NCI-H2171 treated with DMSO at 0.1 percent for 48 hours (cell line): ENCODE measurements at places on chromosomes 7 and 10.

DNA sequence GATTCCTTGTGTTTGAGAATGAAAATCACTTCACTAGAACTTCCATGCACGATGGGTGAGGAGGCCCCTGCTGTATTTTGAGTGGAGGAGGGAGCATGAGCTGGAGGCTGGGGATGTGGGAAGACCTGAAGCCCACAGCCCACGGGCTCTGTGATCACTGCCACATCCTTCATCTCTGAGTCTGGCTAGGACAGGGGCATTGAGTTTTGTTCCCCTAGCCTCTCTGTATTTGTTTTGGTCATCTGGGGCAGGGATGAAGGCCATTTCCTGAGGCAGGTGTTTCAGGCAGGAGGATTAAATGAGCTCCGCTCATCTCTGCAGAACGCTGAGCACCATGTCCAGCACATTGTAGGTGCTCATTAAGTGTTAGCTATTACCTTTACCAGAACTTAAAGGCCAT lies 293.6 kb downstream of the GLRX3 start:
- DNase-seq: no peak

DNA sequence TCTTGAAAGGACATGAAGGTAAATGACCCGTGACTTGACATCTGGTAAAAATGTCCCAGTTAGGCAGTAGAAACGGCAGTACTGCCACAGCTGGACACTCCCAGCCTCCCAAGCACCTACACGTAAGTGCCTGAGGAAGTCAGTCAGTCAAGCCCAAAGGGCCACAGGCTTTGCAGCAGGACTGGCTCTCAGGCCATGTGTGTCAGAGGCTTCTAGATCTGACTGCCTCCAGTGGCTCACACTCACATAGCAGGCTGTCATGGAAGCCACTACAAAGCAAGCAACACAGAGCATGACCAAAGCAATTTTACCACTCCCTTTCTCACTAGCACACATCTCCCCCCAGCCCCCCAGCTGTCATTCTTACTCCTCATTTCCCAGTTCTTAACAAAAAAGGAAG lies 17.8 kb upstream of the CCNJ start:
- DNase-seq: peak; percentile 4

GRCh38 chr10:68334672-68335467 lies 2.1 kb upstream of the PBLD start:
- DNase-seq: no peak

DNA sequence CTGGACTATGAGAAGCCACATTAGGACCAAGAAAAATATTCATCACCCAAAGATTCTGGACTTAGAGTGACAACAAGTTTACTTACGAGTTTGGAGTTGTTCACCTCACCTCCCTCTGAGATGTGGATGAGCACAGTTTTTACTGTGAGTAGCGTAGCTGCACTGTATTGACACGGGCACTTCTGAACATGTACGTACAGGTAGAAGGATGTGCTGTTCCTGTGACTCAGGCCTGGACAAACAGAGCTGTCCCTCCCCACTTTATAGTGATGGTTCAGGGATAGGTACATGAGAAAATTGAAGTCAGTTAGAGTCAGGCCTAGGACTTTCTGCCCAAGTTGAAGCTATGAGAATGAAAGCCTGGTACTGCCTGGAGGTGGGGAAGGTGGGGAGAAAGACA lies 80.9 kb upstream of the DYNC1I1 start:
- no peak for DNase-seq

DNA sequence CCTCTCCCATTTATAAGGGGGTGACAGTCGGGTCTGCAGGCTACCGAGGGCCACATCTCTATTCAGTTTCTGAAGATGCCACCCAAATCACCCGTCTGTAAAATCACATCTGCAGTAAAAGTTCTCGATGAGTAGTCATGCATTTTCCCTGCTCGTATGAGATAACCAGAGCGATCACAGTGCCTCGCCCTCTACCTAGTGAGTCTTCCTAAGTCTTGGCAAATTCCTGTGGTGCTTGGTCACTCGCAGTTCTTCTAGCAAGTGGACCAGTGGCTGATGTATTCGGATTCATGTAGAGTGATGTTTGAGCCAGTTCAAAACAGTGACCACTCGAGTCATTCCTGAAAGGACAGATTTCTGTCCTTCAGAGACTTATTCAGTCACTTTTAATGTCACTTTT lies 44.9 kb downstream of the INSYN2A start:
- no peak for DNase-seq

DNA sequence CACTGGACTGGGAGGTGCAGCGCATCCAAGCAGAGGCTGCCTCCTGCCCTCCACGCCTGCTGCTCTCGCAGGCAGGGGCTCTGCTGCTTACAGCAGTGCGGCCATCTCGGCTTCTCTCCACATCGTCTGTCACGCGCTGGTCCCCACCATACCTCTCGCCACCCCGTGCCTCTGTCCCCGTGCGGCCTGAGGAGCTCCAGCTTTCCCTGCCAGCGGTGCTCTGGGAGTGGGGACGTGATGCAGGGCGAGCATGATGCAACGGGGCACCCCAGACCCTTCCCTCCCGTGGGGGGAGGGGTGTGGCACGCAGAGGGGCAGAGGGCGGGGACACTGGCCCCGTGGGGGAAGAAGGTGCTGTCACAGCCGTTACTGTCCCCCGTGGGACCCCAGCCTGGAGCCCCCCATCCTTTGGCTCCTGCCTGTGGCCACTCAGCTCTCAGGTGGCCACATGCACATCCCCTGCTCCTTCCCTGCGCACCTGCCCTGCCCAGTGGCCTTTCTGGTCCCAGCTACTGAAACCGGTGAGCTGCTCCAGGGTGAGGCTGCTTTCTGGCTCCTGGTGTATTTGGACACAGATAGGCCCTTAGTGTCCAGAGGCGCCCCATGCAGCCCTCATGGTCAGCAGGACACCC lies 9.0 kb downstream of the GET4 start:
- DNase-seq: no peak

GRCh38 chr7:149822353-149822943 lies 15.7 kb upstream of the ZNF862 start:
- DNase-seq: no peak

- no peak for DNase-seq
These were observed 20.7 kb upstream of the PRF1 start for GRCh38 chr10:70622981-70623844.

DNA sequence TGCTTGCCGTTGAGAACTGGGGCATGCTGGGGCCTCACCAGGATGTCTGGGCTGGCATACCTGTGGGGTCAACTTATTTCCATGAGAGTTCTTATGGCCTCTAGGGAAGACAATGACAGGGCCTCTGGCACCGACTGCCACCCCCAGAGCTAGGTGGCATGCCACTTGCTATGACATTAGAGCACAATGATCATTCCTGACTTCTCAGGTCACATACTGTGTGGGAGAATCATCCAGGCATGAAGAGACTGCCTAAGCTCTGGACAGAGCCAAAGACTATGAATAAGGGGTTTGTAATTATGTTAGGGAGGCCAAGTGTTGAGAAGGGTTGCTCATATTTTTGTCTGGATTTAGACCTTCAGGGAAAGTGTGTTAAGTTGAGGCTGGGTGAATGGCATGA lies 97.5 kb downstream of the PTPN20 start:
- no peak for DNase-seq

GRCh38 chr7:139976838-139977656 lies 85.7 kb downstream of the PARP12 start:
- no peak for DNase-seq

GRCh38 chr7:80671744-80672143 lies 33.3 kb downstream of the CD36 start:
- no peak for DNase-seq

DNA sequence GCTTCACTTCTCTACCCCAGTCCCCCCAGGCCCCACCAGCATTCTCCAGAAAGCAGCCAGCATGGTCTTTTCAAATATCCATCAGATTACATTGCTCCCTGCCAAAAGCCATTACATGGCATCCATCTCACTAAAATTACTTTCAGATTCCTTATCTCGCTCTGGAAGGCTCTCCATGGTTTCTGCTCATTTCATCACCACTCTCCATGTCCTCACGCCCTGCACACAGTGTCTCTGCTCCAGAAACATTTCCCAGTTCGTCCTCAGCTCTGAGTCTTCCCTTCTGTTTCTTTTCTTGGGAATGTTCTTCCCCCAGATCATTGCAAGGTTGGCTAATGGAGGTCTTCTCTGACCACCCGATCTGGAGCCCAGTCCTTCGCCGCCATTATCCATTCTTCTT lies 499.1 kb downstream of the KCNMA1 start:
- no peak for DNase-seq

GRCh38 chr10:71302874-71303568 lies 16.0 kb upstream of the SLC29A3 start:
- peak; percentile 72 for DNase-seq

GRCh38 chr10:75294866-75295701 lies 59.3 kb upstream of the COMTD1 start:
- DNase-seq: peak; percentile 52

DNA sequence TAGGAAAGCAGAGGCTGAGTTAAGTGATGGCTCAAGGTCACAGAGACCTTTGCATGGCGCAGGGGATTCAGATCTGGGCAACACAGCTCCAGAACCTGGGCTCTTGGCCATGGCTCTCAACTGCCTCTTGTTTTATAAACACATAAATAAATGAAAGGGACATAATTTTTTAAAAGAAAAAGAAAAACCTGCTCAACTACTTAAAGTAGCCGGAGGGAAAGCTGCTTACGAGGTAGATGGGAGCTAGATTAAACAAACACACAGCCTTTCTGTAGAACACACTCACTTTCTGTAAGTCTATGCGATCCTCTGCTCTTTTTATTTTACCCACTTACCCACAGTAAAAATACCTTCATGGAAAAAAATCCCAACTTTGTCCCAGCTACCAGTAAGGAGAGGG lies 81.3 kb downstream of the PIP4K2A start:
- no peak for DNase-seq

- no peak for DNase-seq
These were observed 48.9 kb downstream of the TMEM178B start for GRCh38 chr7:141122736-141123135.

DNA sequence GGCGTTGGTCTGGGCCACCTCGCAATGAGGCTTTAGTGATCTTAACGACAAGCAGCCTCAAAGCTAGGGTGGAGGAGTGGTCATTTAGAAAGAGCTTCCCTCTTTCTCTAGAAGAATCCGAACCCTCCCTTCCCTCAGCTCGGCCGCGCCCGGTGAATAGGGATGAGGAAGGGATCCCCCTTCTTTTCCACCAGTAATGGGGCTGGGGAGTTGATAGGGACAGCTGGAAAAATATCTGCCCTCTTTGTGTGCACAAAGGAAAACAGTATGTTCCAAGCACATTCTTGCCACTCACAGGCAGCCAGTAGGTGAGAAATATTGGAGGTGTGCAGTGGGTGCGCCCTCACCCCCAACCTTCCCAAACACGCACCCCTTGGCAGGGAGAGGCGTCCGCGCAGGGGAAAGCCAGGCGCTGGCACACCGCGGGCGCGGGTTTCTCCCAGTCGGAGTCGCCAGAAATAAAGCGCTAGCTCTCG lies 6.5 kb downstream of the DLX5 start:
- DNase-seq: no peak

DNA sequence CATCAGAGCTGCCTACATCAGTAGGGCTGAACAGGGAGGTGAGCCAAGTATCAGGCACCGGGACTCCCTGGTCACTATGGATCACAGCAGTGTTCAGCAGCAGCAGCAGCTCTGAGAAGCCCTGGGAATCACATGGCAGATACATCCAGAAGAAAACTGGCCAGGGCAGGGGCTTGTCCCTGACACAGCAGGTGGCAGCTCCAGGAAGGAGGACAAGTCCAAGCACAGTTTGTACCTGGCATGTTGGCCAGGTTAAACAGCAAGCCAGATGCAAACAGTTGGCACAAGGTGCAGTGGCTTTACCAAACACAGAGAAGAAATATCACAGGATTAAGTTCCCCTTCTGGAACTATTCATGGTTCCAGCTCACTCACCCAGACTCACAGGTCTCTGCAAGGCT lies 139.4 kb downstream of the KCNMA1 start:
- DNase-seq: no peak

- DNase-seq: no peak
These were observed 127.8 kb downstream of the RNF216 start for GRCh38 chr7:5653661-5654060.

- no peak for DNase-seq
These were observed 46.5 kb upstream of the MSMB start for GRCh38 chr10:46092524-46093081.

GRCh38 chr7:26958834-26959233 lies 94.4 kb upstream of the SKAP2 start:
- DNase-seq: no peak

- DNase-seq: peak; percentile 97
These were observed 868.9 kb upstream of the AUTS2 start for GRCh38 chr7:68729371-68729770.

GRCh38 chr10:110775020-110775375 lies 96.7 kb upstream of the PDCD4 start:
- DNase-seq: no peak

- no peak for DNase-seq
These were observed 10.7 kb downstream of the CYP2E1 start for GRCh38 chr10:133537546-133538545.

DNA sequence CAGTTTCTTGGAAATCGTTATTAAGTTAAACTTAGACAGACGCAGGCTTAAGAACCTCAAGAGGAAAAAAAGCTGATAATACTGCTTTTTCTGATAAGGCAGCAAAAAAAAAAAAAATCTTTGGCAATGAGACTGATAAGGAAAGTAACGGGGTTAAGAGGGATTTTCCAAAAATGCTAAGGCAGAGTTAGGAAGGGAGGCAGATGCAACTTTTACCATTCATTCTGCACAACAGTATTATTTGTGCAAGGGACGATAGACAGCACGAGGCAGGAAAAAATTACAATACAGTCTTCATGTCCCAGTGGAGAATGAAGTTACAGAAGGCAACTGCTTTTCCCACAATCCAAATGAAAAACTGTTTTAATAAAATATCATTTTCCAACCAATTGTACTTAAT lies 194.0 kb downstream of the DOCK4 start:
- DNase-seq: no peak

- DNase-seq: no peak
These were observed 34.5 kb upstream of the C10orf120 start for GRCh38 chr10:122733931-122734665.

- no peak for DNase-seq
These were observed 241.5 kb upstream of the IGFBP3 start for GRCh38 chr7:46162609-46163008.

GRCh38 chr10:16788125-16788524 lies 29.1 kb downstream of the RSU1 start:
- DNase-seq: no peak

DNA sequence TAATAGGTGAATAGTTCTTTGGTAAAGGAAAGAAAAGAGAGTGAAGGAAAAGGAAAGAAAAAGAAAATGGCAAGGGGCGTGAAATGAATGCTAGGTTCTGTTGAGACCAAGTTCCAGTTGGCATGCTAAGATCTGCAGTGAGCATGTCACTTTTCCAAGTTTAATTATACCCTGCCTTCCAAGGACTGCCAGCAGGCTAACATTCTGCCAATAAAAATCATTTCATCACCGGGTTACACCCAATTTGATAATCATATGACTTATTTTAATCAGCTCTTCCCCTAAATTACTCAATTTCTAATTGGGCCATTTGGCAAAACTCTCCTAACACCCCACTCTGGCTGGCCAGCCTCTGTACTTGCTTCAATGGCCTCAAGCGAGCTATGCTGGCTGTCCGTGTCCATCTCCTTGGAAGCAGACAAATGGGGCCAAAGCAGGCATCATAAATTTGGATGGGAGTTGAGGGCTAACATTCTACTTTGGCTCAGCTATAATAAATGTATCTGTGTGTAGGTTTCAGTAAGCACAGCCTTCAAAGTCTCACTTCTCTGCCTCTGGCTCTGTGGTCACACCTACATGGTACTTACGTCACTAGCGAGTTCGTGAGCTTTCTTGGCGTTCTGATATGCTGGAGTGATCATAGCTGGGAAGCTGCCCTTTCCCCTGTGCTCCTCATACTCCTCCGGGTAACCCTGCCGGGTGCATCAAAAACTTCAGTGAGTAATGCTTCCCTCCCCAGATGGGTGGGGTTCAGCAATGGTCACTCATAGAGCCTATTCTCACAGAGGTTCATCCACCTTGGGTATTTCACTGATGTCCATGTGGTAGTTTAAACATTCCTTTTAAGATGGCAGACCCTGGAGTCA lies 17.3 kb downstream of the NRAP start:
- no peak for DNase-seq
